ENCODE measurements at places on chromosomes 7 and 10.

GRCh38 chr10:84160663-84161362, 12.8 kb upstream of the GPR15LG start:
- no peak for DNase-seq

DNA sequence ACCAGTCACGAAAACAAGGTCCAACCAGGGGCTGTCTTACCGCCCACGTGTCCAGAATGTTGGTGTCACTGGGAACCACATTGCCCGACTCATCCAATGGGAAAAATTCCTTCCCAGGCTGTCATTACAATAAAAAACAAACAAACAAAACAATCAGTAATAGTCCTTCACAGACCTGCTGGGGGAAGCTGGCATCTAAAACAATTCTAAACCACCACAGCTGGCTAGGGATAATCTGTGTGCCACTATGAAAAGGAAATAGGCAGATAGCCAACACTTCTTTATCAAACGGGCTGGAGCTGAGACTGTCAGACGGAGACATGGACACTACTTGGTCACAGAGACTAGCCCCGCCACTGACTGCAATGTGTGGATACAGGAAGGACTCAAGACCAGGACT, 9.2 kb downstream of the AKR1B1 start:
- DNase-seq = no peak

- no peak for DNase-seq
Observed at GRCh38 chr7:50270531-50271018, 33.9 kb upstream of the IKZF1 start.

- no peak for DNase-seq
Observed at GRCh38 chr7:148473703-148474480, 116.7 kb upstream of the C7orf33 start.

DNA sequence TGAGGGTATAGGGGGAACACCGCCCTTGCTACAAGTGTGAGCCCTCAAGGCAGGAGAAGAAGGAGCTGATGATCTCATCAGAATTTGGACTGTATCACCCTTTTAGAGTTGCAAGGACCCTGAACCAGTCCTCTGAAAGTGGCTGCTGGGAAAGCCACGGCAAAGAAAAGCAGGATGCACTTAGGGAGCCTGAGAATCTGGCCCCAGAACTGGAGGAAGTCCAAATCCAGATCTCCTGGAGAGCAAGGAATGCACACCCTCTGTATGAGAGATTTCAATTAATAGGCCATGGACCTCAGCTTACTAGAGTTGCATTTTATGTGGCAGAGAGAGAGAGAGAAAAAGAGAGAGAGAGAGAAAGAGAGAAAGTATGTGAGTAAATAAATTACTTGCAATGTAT, 662.9 kb downstream of the CCSER2 start:
- no peak for DNase-seq
